ENCODE measurements at places on chromosomes 11 and 22. TPM values are rescaled to one million over a fixed set of nuclear protein-coding genes. Genes with fewer than 3 reads are reported as not detected.

GRCh38 chr11:76316726-76317125 lies 64.2 kb downstream of the THAP12 start:
- no peak for DNase-seq

SEPTIN3 gene
- 0.41 TPM for total RNA-seq

- DNase-seq = no peak
Measured at GRCh38 chr22:49070501-49070900, 757.2 kb downstream of the BRD1 start.

TCN2 gene
- total RNA-seq = 40.2 TPM

DNA sequence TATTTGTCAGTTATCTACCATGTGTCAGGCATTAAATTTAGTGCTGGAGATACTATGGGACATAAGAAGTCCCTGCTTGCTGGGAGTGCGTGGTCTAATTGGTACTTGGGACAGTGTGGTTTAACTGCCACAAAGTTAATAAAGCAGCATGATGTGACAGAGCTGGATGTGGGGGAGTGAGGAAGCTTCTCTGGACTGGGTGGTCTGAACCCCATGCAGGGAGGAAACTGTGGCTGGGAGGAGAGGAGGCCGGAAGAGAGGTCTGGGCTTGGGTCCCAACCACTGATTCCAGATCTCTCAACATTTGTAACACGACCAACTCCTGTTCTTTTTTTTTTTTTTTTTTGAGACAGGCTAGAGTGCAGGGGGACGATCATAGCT lies 37.1 kb downstream of the ST3GAL4 start:
- DNase-seq = no peak

DNA sequence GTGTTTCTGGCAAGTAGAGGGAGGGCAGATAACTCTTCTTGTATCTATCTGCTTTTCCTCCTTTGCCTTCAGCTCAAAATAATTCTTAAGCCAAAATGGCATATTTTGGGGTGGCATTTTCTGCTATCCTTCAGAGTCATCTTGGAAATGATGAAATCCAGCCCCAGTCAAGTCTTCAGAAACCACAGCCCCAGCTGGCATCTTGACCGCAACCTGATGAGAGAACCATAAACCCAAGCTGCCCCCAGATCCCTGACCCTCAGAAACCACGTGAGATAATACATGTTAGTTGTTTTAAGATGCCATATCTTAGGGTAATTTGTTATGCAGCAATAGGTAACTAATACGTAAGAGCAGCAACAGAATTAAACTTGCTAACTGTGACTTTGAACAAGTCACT lies 15.1 kb upstream of the PAMR1 start:
- no peak for DNase-seq

DNA sequence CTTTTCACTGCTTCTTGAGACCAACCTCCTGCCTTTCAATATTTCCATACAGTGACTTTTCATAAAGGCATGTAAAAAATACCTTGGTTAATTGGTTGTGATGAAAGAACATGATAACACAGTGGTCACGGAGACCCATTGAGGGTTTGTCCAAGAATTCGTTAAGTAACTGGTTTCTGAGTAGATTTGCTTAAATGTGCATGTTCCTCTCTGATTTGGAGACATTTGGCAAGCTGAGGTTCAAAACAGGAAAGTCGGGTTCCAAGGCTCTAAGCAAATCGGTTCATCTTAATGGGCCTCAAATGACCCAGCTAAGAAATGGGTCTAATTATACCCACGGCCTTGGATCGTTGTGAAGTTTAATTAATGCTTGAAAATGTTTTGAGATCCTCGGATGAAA lies 36.9 kb upstream of the CCND1 start:
- DNase-seq = no peak

GRCh38 chr11:80282643-80283042 lies 841.8 kb upstream of the TENM4 start:
- no peak for DNase-seq

DNA sequence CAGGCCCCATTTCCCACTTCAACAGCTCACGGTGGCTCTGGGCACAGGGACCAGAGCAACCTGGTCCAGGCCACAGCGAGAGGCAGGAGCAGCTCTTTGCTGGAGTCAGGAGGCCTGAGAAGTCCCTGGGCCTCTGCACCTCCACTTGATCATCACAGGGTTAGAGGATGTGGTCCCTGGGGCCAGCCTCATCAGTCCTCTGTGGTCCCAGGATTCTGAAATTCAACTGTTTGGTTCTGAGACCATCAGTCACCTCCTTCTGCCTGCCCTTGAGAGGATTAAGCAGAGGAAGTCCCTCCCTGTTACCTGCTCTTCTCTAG lies 24.9 kb upstream of the CBX7 start:
- DNase-seq = no peak

DNA sequence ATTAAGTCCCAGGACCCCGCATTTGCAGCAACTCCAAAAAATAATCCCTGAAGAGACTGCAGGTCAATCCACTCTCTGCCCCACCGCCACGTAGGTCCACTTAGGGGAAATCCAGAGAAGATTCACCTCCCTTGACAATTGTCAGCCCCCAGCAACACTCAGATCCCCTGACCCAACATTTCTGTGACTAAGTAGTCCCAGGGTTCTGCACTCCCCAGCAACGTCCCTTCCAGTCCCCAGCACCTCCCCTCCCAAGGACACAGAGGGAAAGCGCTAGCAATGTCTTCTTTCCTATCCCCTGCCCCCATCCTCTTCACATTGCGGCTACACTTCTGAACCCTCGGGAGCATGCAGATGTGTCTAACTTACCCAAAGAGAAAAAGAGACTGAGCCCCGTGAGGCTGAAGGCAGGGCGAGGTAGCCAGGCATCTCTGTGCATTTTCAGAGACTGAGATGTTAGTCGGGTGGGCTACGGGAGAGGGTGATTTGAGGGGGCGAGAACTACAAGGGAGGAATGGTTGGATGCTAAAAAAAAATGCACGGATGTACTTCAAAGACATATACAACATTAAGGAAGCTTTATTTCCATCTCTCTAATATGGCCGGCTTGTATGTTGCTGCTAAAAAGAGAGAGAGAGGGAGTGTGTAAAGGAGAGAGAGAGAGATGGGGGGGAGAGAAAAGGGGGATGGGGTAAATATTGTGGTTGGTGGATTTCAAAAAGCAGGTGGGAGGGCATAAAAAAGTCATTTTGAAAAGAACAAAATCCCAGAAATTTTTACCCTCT lies at the start of gene SCN2B:
SCN2B (minus strand) TSS at position 647 of the 785 bp plus-strand sequence; CDS start at position 439, 208 bp downstream.
- DNase-seq = no peak

CYP2D6 gene
- total RNA-seq = 10.0 TPM

DNA sequence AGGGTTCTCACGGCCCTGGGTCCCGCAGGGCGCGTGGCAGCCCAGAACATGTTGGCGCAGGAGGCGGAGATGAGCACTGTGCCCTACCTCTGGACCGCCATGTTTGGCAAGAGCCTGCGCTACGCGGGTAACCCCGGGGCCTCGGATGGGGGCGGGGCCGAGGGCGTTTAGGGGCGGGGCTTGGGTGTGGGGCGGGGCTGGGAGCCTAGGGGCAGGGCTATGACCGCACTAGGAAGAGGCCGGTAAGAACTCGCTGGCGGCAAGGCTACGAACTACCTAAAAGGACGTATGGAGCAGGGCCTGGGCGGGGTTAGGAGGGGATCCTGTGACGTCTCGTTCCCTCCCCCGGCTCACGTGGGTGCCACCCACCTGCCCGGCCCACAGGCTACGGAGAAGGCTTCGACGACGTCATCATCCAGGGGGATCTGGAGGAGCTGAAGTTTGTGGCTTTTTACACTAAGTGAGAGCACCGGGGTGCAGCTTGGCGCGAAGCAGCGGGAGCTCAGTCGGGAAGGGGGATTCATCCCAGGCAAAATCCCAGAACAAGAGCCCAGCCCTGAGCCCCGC lies 2.8 kb upstream of the LZTR1 start:
- peak; percentile 89 for DNase-seq

Data from mucosa of descending colon (tissue), 3 donors.